Right ventricle myocardium superior (tissue), 1 donor: ENCODE measurements at places on chromosomes 1 and 21. TPM values are rescaled to one million over a fixed set of nuclear protein-coding genes. Genes with fewer than 3 reads are reported as not detected.

GRCh38 chr1:38059635-38060250 lies 13.2 kb upstream of the POU3F1 start:
- DNase-seq = no peak

DNA sequence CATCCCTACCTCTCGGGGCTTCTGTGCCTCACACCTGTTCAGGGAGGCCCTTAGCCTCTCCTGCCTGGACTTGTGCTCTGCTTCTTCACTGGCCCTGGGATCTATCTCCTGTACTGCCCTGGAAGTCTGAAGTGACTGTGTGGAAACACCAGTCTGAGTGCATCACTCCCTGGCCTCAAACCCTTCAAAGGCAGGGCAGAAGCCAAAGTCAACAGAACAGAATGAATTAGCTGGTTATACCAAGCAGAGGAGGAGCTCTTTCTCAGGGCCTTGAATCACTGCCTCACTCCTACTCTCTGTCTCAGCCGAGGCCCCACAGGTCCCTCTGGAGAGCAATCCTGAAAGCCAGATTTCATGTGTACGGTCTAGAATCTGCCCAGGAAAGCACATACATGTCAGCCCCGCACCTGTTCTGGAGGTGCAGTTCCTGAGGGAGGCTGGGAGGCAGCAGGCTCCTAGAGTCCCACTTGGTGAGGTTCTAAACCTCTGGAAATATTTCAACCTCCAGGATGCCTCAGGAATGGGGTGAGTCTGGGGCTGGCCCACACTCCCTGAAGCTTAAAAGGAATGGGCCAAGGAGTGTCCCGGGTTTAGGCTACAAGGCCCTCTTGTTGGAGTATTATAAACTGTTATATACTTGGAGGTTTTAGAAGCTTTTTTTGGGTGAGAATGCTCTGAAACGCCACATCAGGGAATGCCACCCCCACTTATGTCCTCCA lies 98.3 kb downstream of the ABCA4 start:
- no peak for DNase-seq

- DNase-seq = peak; percentile 75
Measured at GRCh38 chr1:23809751-23810171, 9.2 kb upstream of the GALE start.

DNA sequence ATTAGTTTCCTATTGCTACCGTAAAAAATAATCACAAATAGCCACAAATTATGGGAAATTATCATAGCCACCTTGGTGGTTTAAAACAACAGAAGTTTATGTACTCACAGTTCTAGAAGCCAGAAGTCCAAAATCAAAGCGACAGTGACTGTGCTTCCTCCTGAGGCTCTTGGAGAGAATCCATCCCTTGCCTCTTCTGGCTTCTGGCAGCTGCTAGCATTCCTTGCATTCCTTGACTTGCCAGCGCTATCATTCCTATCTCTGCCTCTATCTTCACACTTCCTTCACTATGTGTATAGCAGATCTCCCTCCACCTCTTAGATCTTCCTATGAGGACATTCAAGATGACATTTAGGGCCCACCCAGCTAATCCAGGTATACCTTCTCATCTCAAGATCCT lies 180.1 kb upstream of the USP25 start:
- no peak for DNase-seq

DNA sequence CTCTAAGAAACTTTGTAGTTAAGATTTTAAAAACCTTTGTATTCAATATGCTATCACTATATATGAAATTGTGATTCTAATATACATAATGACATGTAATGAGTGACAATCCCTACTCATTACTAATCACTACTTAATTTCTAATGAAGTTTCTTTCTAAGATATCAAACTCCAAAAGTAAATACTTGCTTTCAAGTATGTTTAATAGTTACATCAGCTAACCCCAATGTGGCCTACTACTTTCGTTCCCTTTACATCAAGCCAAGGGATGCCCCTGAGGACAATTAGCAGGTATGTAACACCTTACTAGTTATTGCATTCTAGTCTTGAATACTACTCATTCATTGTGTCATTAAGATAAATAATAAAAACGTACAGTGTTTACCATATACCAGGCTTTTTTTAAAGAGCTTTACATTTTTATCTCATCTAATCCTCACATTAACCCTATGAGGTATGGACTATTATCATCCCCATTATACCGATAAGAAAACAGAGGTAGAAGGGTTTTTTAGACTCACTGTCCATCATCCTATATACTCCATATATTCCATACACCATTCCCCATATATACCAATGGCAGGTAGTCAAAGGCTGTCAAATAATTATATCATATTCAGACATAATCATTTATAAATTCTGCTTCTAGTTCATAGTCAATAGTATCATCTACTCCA lies 4.2 kb downstream of the PPP1R15B start:
- DNase-seq = no peak

- DNase-seq = no peak
Measured at GRCh38 chr21:18164933-18165332, 79.7 kb upstream of the CHODL start.

DNA sequence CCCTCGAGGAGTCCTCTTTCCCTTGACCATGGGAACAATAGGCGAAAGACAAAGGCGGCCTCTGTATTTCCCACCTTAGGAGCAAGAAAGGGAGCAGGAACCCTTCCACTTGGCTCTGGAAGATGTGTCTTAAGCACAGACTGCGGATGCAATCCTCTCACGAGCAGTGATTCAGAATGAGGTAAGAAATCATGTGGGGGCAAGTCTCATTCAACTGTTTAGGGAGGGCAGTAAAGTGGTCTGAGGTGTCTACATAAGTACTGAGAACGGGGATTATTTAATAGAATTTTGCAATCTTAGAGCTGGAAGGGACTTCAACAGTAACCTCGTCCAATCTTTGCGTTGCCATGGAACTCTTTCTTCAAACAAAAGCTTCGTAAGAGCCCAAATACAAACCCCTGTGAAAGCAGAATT lies 1.6 kb upstream of the DYRK3 start:
- DNase-seq = no peak

GRCh38 chr1:203190949-203191348 lies 4.4 kb upstream of the CHI3L1 start:
- no peak for DNase-seq

DNA sequence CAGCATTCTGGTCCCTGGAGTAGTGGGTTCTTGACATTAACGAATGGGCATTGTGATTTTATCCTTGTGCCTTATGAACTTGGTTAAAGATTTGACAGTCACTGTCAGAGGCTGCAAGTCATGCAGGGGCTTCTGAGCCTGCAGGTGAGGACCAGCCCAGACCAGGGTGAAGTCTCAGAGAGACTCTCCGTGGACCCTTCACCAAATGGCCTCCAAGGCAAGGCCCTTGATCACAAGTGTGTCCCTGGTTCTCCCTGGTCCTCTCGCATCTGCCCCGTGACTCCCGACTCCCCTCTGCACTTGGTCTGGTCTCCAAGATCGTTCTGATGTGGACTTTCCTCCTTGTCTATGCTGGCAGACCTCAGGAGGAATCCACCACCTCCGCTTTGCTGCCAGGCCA lies 476.5 kb upstream of the VAMP3 start:
- no peak for DNase-seq

DNA sequence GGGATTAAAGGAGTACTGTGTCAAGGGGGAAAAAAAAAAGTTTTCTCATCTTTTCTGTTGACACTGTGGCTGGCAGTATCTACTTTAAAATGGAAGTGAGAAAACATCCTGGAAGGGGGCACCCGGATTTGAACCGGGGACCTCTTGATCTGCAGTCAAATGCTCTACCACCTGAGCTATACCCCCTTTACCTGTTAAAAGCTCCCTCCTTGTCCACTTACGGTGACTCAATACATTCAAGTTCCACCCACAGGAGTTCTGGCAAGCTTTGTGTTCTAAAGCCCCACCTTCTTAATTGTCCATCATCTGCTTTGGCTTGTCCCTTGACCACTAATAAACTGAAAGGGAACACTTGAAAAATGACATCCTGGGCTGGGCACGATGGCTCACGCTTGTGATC lies 68.2 kb downstream of the FNBP1L start:
- DNase-seq = no peak

- no peak for DNase-seq
Measured at GRCh38 chr1:33220676-33221384, 35.5 kb upstream of the ZNF362 start.

DNA sequence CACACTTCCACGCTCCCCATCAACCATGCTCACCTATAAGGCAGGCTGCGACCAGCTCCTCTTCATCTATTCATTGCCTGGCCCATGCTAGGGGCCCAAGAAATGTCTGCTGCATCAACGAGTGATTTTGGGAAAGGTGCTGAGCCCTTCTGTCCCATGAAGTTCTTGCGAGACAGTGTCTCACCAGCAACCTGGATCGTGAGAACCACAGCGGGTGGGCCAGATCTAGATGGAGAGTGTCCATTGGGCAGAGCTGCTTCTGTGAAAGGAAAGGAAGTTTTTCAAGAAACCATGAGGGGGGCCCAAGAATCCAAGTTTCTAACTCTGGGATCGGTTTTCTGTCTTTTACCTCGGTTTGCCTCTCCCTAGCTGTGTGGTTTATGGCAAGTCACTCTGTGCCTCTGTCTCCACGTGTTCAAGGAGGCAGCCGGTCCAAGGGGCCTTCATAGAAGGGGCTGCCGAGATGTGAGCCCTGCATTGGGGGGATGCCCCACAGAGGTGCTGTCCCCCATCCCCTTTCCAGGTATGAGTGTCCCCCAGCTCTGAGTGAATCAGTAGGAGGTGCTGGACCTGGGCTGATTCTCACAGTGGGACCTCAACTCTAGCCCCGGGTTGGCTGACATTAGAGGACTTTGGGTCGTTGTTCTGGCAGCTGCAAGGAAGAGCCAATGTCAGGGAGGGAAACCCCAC lies 8.3 kb upstream of the PADI1 start:
- no peak for DNase-seq

DNA sequence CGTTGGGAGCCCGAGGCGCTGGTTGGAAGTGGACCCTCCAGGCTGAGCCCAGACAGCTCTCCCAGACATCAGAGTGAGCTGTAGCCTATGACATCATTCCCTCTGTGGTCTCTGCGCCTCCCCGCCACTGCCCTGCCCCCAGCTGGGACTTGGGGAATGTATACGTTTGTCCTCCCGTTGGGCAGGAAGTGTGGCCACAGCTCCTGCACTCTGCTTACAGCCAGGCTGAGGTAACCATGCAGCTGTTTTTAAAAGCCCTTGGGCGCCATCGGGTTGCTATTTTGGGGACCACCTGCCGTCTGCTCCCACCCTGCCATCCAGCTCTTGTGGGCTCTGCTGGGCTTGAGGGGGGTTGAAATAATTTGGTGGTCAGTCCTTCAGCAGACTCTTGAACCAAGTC lies 7.8 kb downstream of the VASH2 start:
- DNase-seq = no peak

DNA sequence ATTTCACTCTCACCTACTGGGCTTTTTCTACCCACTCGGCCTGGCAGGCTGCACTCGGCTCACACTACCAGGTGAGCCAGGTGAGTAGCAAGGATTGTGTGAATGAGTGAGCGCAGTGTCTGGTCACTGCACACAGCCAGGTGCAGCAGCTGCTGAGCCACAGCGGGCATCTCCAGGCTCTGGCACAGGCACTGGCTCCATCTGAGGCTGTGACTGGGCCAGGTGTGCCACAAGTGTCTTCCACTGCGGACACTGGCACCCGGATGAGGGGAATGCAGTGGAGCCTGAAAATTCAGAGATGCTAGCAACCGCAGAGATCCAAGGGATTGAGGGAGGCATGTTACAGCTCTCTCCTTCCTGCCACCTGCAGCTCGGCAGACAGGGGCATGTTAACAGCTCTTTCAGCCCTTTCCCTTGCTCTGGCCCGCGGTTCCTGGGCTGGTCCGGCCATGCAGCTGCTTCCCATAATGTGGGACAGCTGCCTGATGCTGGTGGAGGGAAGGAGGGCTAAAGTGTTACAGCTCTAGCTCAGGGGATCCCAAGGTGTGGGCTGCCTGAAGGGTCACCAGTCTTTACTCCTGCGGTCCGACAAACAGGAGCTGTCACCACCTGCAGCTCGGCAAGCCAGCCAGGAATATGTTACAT lies 1038.3 kb downstream of the AMY1C start:
- no peak for DNase-seq

- no peak for DNase-seq
Measured at GRCh38 chr1:63124666-63125191, 197.6 kb upstream of the FOXD3 start.

DNA sequence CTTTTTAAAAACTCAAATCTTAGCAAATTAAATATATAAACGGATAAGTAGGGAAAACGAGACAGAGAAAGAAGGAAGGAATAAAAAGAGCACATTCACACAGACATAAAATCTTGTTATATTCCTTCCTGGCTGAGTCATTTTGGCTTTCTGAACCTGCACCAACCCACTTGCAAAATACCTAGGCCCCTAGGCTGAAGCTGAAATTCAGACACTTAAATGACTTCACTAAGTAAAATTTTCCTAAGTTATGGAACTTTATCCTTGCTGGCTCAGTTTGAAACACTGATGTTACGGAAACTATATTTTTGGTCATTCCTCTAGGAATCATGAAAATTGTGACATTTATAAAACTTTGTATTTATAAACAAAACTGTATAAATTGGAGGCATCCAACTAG lies 462.8 kb upstream of the NFIA start:
- DNase-seq = no peak

- DNase-seq = no peak
Measured at GRCh38 chr1:89780721-89781120, 40.1 kb upstream of the LRRC8D start.

DNA sequence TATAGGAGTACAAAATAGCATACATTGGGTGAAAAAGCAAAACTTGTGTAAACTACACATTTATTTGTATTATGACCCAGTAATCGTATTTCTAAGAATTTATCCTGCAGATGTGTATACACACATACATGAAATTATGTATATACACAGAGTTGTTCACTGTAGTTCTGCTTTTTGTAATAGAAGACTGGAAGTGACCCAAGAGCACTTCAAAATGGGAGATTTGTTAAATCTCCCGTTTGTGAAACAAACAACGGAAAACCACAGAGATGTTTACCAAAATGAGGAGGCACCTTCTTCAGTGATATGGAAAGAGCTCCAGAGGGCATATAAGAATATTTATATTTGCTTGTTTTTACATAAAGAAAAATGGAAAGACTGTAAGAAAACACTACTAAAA lies 18.0 kb upstream of the MNDA start:
- DNase-seq = no peak

DNA sequence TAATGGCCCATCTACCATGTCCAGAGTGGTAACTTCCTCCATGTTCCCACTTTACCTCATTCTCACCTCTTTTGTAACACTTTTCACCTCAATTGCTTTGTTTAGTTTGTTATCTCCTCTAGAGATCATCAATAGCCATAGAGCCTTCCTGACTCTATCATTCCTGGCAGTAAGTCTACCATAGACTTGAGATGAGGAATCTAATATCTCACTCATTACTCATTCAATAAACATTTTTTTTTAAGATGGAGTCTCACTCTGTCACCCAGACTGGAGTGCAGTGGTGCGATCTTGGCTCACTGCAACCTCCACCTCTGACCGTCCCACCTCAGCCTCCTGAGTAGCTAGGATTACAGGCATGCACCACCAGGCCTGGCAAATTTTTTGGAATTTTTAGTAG lies 7.1 kb downstream of the NMNAT2 start:
- no peak for DNase-seq

GRCh38 chr1:8879922-8880676 lies 1.6 kb upstream of the ENO1 start:
- peak; percentile 64 for DNase-seq

The RPTN gene
- total RNA-seq = not detected

The TMPRSS2 gene
- not detected for total RNA-seq

The ETV3L gene
- not detected for total RNA-seq

The VHLL gene
- total RNA-seq = not detected

The SPRR5 gene
- total RNA-seq = not detected

The FOXD2 gene
- total RNA-seq = not detected
